ENCODE measurements at places on chromosomes 5 and 9.

DNA sequence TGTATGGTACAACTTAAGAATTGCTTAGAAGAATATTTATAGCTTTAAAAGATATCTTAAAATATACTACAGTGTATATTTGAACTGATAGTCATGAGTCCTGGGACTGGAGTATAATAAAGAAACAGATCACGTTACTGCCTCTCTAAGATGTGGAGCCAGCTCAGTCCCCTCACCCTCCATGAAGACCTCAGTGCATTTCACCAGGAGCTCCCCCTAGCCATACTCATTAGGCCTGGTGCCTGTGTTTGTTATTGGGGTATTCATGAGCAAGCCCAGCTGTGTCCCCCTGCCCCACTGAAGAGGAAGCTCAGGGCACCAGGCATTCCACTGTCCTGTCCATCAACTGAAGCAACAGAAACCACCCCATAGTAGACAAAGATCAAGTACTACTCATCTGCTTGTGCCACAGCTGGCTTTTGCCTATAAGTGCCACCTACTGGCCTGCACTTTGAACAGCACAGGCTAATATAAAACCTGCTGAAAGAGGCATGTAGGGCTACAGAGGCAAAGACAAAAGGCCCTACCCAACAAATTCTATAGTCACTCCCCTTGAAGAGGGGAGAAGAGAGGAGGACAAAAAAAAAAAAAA lies 850.2 kb upstream of the NUDT12 start:
- DNase-seq, result no peak

DNA sequence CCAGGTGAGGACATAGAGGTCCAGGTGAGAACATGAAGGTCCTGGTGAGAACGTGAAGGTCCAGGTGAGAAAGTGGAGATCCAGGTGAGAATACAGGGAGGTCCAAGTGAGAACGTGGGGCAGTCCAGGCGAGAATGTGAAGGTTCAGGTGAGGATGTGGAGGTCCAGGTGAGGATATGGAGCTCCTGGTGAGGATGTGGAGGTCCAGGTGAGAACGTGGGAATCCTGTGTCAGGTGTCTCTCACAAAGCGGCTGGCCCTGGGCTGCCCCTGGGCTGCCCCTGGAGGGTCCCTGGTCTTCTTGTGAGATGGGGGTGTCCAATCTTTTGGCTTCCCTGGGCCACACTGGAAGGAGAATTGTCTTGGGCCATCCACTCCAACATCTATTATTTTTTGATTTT lies 133.4 kb downstream of the MRPL36 start:
- DNase-seq, result no peak

- no peak for DNase-seq
Observed at GRCh38 chr5:150342583-150342982, 14.9 kb upstream of the TCOF1 start.

DNA sequence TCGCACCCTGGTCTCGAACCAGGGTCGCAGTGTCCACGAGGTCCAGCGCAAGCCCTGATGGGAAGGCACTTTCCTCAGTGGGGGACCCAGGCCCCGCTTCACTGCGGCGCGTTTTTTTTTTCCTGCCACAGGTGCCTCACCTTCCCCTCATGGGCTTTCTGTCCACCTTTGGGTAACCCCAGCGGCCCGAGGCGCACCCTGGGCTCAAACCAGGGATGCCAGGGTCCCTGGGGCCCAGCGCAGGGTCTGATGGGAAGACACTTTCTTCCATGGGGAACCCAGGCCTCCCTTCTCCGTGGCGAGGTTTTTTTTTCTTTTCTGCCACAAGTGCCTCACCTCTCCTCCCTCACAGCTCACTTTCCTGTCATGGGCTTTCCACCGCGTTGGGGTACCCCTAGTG lies 1269.9 kb downstream of the FOXD4L5 start:
- DNase-seq, result no peak

DNA sequence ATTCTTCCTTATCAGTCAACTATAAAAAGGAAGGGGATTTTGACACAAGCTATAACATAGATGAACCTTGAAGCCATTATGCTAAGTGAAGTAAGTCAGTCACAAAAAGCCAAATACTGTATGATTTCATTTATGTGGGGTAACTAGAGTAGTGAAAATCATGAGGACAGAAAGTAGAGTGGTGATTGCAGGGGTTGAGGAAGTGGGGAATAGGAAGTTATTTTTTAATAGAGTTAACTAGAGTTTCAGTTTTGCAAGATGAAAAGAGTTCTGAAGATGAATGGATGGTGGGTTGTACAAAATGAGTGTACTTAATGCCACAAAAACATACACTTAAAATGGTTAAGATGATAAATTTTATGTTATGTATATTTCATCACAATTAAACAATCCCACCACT lies 65.4 kb upstream of the FAM174A start:
- no peak for DNase-seq

DNA sequence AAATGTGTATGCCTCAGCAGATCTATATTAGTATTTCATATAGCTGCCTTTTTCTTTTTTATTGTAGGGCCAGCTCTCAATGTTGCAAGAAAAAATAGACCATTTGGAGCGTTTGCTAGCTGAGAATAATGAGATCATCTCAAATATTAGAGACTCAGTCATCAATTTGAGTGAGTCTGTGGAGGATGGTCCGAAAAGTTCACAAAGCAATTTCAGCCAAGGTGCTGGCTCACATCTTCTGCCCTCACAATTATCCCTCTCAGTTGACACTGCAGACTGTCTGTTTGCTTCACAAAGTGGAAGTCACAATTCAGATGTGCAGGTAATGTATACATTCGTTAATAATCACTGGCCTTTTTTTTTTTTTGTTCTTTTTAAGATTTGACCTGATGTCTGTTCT lies 23.7 kb downstream of the MAN2A1 start:
- no peak for DNase-seq

- DNase-seq, result no peak
Observed at GRCh38 chr5:152634586-152634985, 229.5 kb upstream of the NMUR2 start.

GRCh38 chr5:67900514-67900913 lies 315.0 kb upstream of the PIK3R1 start:
- DNase-seq, result peak; percentile 53

DNA sequence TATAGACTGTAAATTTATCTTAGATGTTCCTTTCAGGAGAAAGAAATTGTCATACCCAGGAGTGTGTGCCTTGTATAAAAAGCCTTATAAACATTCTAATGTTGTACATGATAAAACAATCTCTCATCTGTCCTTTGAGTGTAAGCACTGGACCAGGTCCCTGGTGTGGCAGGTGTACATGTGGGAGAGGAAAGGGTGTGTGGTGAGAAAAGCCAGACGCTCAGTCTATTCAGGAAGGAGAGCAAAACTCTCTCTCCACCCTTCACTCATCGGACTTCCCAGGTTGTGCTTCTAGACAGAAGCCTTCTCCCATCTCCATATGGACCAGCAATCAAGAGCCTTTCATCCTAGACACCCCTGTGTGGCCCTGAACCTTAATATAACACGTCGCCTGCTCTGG lies 154.2 kb downstream of the ESM1 start:
- no peak for DNase-seq

GRCh38 chr9:110013064-110013463 lies 194.9 kb downstream of the C9orf152 start:
- no peak for DNase-seq

GRCh38 chr9:20873240-20873865 lies 158.1 kb downstream of the HACD4 start:
- no peak for DNase-seq

DNA sequence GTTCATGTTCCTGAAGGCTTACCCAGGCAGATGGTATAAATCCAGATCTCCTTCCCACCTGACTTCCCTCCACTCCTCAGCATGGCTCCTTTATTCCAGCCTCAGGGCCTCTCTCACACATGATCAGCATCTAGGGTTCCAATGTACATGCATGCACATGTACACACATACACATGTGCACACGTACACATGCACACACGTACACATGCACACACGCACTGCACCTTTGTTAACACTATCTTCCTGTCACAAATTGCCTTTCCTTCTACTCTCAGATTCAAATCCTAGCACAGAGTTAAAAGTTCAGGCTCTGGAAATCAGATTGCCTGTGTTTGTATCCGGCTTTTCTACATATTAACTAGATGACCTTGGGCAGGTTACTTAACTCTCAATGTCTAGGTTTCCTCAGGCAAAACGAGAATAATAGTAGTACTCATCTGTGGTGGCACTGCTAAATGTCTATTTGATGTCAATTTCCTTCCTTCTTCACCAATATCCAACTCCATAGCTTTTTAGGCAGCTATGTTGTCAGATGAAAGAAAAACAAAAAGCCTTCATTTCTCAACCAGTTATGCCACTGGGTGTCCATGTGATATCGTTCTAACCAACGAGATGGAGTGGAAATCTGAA lies 12.8 kb upstream of the SELENOP start:
- DNase-seq, result no peak

GRCh38 chr5:173324115-173325001 lies 3.9 kb downstream of the STC2 start:
- peak; percentile 89 for DNase-seq

- no peak for DNase-seq
Observed at GRCh38 chr5:31378838-31379237, 153.1 kb downstream of the DROSHA start.

DNA sequence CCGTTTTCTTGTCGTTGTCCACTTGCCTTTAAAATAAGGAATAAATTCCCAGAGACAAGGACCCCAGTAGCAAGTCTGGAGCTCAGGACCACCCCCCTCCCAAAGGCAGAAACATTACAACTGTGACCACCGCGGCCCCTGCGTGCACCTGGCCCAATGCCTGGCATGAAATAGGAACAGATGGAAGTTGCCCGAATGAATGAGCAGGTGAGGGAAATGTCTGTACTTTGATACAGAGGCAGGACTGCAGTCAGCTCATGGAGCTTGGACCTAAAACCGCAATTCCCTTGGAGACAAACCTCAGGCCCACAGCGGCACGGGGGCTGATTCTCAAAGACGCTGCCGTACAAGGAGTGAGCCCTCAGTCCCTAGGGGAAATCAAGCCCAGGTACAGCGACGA lies 55.3 kb upstream of the SARDH start:
- no peak for DNase-seq

DNA sequence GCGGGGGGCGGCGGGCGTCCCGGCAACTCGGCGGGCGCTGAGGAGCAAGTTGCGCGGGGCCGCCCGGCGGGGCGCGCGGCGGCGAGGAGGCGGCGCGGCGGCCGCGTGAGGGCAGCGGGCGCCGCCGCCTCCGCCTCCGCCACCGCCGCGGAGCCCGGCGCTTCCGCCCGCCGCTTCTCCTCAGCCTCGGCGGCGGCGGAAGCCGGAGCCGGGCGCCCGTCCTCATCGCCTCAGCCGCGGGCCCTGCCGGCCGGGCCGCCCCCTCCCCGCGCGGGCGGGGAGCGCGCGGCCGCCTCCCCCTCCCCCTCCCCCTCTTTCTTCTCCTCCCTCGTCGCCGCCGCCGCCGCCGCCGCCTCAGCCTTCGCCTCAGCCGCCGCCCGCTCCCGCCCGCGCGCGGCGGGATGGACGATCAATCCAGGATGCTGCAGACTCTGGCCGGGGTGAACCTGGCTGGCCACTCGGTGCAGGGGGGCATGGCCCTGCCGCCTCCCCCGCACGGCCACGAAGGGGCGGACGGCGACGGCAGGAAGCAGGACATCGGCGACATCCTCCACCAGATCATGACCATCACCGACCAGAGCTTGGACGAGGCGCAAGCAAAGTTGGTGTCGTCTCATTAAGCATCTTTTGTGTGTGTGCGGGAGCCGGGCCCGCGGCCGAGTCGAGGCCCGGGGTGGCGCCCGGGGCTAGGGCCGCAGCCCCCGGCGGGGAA lies at the start of gene PBX3:
Gene PBX3 (plus strand): TSS at position 321 of the 712 bp plus-strand sequence.
- peak; percentile 74 for DNase-seq
